ENCODE measurements at places on chromosomes 4 and X.

- no peaks in the 10 kb centered on the region for H3K36me3 ChIP-seq
- H3K4me3 ChIP-seq, result no peak overlapping the region
- H3K4me1 ChIP-seq, result no peaks in the 10 kb centered on the region
- H3K27ac ChIP-seq, result no peak overlapping the region
These were observed 127.3 kb upstream of the STK26 start for GRCh38 chrX:131895807-131896206.

GRCh38 chr4:129117705-129118104 is 21.8 kb downstream of the C4orf33 start:
- H3K4me1 ChIP-seq, result no peaks in the 10 kb centered on the region
- no peaks in the 10 kb centered on the region for H3K36me3 ChIP-seq
- DNase-seq, result no peak
- H3K27ac ChIP-seq, result no peak overlapping the region
- no peak overlapping the region for H3K4me3 ChIP-seq
- no peaks in the 10 kb centered on the region for H3K27me3 ChIP-seq

DNA sequence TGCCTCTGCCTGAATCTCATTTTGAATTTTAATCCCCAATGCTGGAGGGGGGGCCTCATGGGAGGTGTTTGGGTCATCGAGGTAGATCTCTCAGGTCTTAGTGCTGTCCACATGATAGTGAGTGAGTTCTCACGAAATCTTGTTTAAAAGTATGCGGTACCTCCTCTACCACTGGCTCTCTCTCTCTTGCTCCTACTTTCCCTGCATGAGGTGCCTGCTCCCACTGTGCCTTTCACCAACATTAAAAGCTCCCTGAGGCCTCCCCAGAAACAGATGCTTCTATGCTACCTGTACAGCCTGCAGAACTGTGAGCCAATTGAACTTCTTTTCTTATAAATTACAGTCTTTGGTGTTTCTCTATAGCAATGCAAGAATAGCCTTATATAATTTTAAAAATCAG is 560.7 kb upstream of the CPEB2 start:
- no peaks in the 10 kb centered on the region for H3K27me3 ChIP-seq
- no peak for DNase-seq
- no peaks in the 10 kb centered on the region for H3K4me1 ChIP-seq
- no peak overlapping the region for H3K27ac ChIP-seq
- H3K4me3 ChIP-seq, result no peak overlapping the region

- DNase-seq, result no peak
- H3K4me1 ChIP-seq, result no peaks in the 10 kb centered on the region
- H3K4me3 ChIP-seq, result no peak overlapping the region
- H3K27ac ChIP-seq, result no peak overlapping the region
- H3K36me3 ChIP-seq, result no peaks in the 10 kb centered on the region
These were observed 194.0 kb downstream of the PDGFRA start for GRCh38 chr4:54423066-54423465.

DNA sequence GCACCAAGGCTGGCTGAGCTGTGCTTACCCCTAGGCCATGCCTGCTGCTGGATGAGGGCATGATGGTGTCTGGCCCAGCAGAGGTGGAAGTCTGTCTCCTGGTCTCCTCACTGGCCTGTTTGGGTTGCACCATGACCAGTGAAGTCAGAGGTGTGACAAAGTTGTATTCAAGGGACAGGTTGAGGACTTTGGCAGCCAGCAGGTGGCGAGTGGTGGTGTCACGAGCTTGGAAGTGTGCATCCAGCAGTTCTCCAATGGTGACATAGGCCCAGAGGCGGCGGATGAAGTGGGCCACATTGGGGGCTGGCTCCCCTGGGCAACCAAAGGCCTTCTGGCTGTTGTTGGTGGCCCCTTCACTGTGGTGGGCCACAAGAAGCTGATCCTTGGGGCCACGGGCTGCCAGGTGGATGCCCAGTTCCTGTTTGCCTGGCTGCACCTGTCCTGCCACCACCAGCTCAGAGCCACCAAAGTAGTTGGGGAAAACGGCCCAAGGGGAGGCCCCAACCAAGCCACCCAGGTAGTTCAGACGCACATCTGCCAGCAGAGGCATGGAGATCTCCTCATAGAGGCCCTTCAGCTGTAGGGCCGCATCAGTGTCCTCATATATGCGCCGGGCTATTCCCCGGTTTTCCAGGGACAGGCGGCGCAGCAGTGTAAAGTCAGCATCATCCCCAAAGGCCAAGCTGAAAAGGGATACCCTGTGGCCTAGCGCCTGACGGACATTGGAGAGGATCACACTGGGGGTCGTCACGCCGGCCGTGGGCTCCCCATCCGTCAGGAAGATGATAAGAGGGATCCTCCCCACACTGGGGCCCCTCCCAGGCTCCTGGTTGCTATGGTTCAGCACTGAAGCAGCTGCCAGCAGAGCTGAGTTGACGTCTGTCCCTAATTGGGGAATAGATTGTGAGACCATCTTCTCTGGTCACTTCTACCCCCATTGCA is 39.7 kb downstream of the ITIH6 start:
- H3K36me3 ChIP-seq, result no peaks in the 10 kb centered on the region
- H3K27me3 ChIP-seq, result no peaks in the 10 kb centered on the region
- H3K4me3 ChIP-seq, result no peak overlapping the region
- no peaks in the 10 kb centered on the region for H3K4me1 ChIP-seq
- H3K27ac ChIP-seq, result no peak overlapping the region

DNA sequence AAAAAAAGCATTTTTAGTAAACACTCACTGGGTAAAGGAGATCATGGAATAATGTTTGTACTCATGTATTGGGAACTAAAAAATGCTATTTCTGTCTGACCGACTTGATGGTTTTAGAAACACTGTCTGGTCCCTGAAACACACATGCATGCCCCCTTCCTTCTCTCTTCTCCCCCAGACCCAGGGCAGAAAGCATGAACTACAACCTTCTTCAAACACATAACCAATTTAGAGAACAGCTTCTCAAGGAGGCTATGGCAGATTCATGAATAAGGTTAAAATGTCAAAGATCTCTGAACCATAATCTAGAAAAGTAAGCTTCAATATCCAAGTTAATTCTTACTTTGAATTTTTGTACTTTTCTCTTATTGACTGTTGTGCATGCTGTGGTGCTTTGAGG is 6.0 kb downstream of the CCNA2 start:
- peaks cover 4% of the 10 kb centered on the region for H3K36me3 ChIP-seq
- H3K4me3 ChIP-seq, result no peak overlapping the region
- no peak for DNase-seq

GRCh38 chrX:54825716-54826438 is 18.3 kb downstream of the MAGED2 start:
- H3K27me3 ChIP-seq, result no peaks in the 10 kb centered on the region
- peak; percentile 44 for DNase-seq
- no peak overlapping the region for H3K27ac ChIP-seq
- no peak overlapping the region for H3K4me3 ChIP-seq

GRCh38 chr4:12583275-12583674 is 900.9 kb downstream of the RAB28 start:
- H3K4me3 ChIP-seq, result no peak overlapping the region
- no peak for DNase-seq
- no peak overlapping the region for H3K27ac ChIP-seq
- no peaks in the 10 kb centered on the region for H3K4me1 ChIP-seq

DNA sequence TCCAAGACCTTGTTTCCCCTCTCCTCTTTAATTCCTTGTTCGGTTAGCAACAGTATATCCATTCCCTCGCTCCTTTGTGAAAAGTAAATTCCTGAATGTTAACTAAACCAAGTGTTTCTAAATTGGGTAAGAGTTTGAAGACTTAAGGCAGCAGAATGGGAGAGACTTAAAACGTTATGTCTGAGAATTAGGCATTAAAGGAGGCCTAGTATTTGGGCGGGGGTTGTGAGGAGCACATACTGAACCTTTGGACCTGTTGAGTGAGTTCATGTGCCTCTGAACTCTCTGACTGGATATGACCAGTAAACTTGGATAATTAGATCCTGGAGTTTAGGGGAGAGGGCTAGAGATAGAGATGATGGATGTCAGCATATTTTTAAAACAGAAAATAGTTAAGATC is 1.2 kb downstream of the MSMO1 start:
- H3K4me3 ChIP-seq, result peak overlapping the region; percentile 39
- peaks cover 9% of the 10 kb centered on the region for H3K36me3 ChIP-seq
- peak; percentile 10 for DNase-seq
- H3K4me1 ChIP-seq, result peaks cover 15% of the 10 kb centered on the region
- no peaks in the 10 kb centered on the region for H3K27me3 ChIP-seq

- H3K36me3 ChIP-seq, result no peaks in the 10 kb centered on the region
- no peaks in the 10 kb centered on the region for H3K4me1 ChIP-seq
- H3K4me3 ChIP-seq, result no peak overlapping the region
- DNase-seq, result no peak
- no peaks in the 10 kb centered on the region for H3K27me3 ChIP-seq
- H3K27ac ChIP-seq, result no peak overlapping the region
These were observed 756.3 kb downstream of the STPG2 start for GRCh38 chr4:97386969-97387368.

- no peaks in the 10 kb centered on the region for H3K36me3 ChIP-seq
- H3K4me1 ChIP-seq, result no peaks in the 10 kb centered on the region
- H3K27me3 ChIP-seq, result no peaks in the 10 kb centered on the region
These were observed 497.6 kb downstream of the STIM2 start for GRCh38 chr4:27358269-27358668.

DNA sequence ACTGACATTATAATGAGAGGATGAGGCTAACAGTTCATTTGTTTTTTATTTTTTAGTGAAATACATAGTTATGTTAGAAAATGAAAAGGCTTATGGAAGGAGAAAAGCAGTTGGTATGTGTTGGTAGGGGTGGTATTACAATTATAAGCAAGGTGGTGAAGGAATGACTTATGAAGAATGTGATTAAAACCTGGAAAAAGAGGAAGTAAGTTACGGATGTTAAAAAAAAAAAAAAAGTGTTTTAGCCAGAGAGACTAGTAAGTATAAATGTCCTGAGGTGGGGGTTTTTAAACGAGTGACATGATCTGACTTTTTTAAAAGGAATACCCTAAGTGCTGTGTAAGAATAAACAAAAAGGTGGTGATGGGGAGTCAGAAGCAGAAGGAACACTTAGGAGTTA is 206.8 kb downstream of the IL15 start:
- H3K27ac ChIP-seq, result no peak overlapping the region
- DNase-seq, result no peak
- H3K4me3 ChIP-seq, result no peak overlapping the region
- no peaks in the 10 kb centered on the region for H3K36me3 ChIP-seq
- no peaks in the 10 kb centered on the region for H3K27me3 ChIP-seq
- no peaks in the 10 kb centered on the region for H3K4me1 ChIP-seq

All from trophoblast cell (in vitro differentiated cells and primary cell).